Esophagus mucosa (tissue), 1 donor: ENCODE measurements at places on chromosomes 7 and 10. TPM values are rescaled to one million over a fixed set of nuclear protein-coding genes. Genes with fewer than 3 reads are reported as not detected.

DNA sequence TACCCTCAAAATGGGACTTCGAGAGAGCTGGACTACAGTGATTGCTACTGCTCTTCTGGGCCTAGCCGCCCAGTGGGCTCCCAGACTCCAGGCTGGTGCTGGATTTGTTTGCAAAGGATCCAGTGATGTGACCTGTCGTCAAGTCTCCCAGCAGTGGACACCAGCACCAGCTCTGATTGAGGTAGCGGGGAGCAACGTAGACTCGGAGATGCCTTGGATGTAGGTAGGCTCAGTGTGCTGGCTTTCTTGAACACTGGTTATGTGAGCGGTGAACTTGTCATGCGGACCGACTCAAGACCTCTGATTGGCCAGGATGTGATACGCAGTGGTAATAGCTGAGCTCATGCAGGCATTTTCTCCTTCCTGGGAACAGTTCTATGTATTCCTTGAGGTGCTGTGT, 19.4 kb downstream of the AKR1C2 start:
- ATAC-seq: peak; percentile 11

DNA sequence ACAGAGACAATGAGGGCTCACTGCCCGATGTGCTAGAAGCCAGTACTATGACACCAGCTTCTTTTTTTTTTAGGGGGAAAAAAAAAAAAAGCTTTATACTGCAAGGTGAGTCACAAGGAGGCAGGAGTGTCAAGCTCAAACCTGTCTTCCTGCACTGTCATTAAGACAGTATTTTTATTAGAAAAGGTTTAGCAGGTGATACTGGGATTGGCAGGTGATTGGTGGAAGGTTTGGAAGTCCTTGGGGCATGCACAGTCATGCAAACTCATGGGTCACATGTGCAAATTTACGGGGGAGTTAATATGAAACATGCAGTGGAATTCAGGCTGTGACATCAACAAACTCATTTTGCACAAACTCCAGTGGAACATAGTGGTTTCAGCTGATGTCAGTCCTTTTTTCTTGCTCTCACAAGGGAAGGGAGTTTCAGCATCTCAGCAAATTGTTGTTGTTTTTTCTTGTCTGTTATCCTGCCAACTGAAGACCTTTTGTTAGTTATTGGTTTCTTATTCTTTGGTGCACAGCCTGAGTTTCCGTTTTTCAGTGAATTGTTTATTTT, 530.6 kb downstream of the ANKRD7 start:
- ATAC-seq: peak; percentile 99

GRCh38 chr10:79230850-79231249, 116.4 kb upstream of the PPIF start:
- ATAC-seq: no peak

GRCh38 chr10:18719811-18720210, 60.6 kb downstream of the ARL5B start:
- no peak for ATAC-seq

DNA sequence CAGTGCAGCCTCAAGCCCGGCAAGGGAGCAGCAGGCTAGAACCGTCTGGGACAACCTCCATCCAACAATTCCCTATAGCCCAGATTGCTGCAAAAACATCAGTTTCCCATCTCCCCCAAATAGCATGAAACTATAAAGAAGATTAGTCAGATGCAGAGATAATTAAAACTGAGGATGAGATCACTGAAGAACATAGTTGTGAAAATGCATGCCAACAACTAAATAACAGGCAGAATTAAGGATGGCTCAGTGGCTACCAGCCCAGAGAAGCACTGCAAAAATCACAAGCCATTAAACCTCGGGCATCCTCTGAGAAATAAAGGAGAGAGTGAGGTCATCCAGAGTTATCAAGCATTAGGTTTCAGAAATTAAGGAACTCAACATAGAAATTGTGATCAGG, 427.1 kb downstream of the TNS3 start:
- no peak for ATAC-seq

TMEM139 gene
- 0.44 TPM for total RNA-seq
